ENCODE measurements at places on chromosomes 12 and 14. TPM values are rescaled to one million over a fixed set of nuclear protein-coding genes. Genes with fewer than 3 reads are reported as not detected.

The NUAK1 gene
- total RNA-seq = 6.3 TPM

The OVCH1 gene
- total RNA-seq = 0.65 TPM

The FOXG1 gene
- under 0.01 TPM for total RNA-seq

The ESR2 gene
- 0.13 TPM for total RNA-seq

The GPD1 gene
- total RNA-seq = 0.13 TPM

The KRT6B gene
- not detected for total RNA-seq

The FOXM1 gene
- 17.6 TPM for total RNA-seq

The KRT72 gene
- total RNA-seq = not detected

The DTX1 gene
- total RNA-seq = not detected

The SCNN1A gene
- 1.6 TPM for total RNA-seq

The KRT79 gene
- total RNA-seq = not detected

The CCNT1 gene
- total RNA-seq = 41.2 TPM

The TCL1B gene
- not detected for total RNA-seq

The CLEC6A gene
- not detected for total RNA-seq

The TESPA1 gene
- not detected for total RNA-seq

The PLEKHH1 gene
- total RNA-seq = 0.86 TPM

The EVL gene
- 18.7 TPM for total RNA-seq

The PMEL gene
- 0.32 TPM for total RNA-seq

The ZC2HC1C gene
- total RNA-seq = 1.2 TPM

The CLEC4A gene
- total RNA-seq = 0.32 TPM

Measured in articular chondrocyte of knee joint (primary cell).